ENCODE measurements at places on chromosomes 4 and X.

DNA sequence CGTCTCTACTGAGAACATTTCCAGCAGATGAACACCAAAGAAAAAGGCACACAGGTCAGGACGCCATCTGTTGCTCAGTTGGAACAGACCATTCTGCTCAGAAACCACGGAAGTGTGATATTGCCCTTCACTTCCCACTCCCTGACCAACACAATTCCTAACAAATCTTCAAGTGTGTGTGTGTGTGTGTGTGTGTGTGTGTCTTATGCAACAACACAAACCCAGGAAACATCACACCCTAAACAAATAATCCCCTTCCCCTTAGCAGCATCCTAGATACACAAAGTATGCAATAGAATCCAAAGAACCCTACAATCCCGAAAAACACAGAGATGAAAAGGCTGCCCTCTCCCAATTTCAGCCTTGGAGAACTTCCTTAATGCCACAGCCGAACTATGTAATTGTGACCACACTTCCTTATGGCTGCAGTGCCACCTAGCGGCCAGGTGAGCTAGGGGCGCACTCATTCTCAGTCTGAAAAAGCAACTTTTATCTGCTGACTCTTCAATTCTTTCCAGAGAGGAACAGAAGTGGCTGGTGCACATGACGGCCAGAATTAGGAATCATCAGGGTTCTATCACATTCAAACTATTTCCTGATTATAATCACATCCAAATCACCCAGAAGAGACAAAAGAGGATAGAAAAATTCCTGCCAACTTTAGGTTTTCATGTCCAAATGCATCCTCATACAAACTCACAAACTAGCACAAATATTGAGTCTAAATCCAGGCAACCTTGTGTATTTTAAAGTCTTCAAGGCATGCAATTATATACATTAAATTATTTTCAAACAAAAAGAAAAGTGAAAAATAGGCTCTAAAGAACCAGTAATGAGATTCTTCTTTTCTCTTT, 164.9 kb downstream of the DHX15 start:
- DNase-seq, result peak; percentile 67

DNA sequence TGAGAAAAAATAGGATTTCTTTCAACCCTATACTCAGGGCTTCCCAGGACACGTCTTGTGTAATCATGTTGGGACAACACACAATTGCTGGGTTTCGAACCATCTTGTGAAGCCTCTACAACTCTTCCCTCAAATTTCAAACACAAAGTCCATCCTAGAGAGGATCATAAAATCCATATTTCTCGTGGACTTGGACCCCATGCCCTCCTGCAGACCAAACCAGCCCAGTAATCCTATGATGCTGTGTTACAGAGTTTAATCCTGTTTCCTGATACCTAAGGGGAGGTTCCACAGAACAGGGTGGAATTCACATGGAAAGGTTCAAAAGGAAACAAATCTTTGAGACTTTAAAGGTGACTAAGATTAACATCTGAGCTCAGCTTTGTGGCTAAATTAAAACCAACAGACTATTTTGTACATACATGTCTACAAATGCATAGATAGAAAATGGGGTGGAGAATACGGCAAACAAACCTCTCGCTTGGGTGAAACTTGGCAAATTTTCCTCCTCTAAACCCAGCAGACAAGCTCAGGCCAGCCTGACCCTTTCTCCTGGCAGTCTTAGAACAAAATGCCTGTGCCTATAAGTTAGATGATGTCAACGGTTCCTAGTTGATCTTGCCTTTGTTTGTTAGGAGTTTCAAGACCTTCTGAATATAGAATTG, 38.1 kb downstream of the EGFL6 start:
- no peak for DNase-seq

DNA sequence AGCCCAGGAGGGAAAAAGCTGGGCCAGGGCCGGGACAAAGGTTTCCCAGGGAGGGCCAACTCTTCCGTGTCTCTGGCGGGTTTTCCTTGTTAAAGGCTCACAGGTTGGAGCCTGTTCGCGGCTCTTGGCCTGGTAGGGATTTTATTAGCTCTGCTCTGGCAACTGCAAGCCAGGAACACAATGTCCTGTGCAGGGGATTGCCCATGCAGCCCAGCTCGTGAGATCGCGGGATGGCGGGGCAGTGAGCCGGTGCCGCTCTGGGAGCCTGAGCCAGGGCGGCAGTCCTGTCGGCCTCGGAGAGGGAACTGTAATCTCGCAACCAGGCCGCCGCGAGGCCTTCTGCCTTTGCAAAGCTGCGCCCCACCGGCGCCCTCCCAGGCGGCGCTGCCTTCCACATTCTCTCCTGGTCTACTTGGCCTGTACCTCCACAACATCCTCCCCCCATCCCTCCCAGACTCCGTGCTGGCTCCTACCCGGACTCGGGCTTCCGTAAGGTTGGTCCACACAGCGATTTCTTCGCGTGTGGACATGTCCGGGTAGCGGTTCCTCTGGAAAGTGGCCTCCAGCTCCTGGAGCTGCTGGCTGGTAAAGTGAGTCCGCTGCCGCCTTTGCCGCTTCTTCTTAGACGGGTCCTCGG, 2.1 kb downstream of the PITX2 start:
- no peak for DNase-seq

DNA sequence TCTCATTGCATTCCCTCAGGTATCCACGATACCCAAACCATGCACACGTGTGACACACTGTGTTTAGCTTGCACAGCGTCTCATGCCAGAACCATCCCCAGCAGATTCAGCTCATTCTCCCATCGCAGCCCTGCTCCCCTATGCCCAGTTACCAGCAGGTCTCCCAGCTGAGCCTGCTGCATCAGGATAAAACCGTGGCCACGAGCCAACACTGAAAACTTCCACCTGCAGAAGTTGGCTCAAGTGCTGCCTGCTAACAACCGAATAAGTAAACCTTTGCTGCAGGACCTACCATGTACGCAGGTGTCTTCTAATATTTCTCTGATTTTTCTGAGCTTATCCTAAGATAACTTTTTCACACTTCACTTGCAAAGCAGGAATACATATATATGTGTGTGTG, 120.4 kb upstream of the STS start:
- DNase-seq, result no peak

GRCh38 chr4:16443504-16444088, 217.3 kb upstream of the TAPT1 start:
- DNase-seq, result no peak
